ENCODE measurements at places on chromosomes 6 and 20. TPM values are rescaled to one million over a fixed set of nuclear protein-coding genes. Genes with fewer than 3 reads are reported as not detected.
A peak's percentile ranks its signal among the peaks of the same experiment; 100 is the strongest.

- no peak for DNase-seq
Measured at GRCh38 chr6:34305982-34306708, 57.3 kb upstream of the SMIM29 start.

GRCh38 chr6:84017709-84018452 lies 15.7 kb upstream of the MRAP2 start:
- no peak for DNase-seq

GRCh38 chr6:123127807-123128206 lies 131.8 kb downstream of the CLVS2 start:
- no peak for DNase-seq

GRCh38 chr6:25875563-25875905 lies 1.5 kb upstream of the SLC17A3 start:
- DNase-seq: no peak

DNA sequence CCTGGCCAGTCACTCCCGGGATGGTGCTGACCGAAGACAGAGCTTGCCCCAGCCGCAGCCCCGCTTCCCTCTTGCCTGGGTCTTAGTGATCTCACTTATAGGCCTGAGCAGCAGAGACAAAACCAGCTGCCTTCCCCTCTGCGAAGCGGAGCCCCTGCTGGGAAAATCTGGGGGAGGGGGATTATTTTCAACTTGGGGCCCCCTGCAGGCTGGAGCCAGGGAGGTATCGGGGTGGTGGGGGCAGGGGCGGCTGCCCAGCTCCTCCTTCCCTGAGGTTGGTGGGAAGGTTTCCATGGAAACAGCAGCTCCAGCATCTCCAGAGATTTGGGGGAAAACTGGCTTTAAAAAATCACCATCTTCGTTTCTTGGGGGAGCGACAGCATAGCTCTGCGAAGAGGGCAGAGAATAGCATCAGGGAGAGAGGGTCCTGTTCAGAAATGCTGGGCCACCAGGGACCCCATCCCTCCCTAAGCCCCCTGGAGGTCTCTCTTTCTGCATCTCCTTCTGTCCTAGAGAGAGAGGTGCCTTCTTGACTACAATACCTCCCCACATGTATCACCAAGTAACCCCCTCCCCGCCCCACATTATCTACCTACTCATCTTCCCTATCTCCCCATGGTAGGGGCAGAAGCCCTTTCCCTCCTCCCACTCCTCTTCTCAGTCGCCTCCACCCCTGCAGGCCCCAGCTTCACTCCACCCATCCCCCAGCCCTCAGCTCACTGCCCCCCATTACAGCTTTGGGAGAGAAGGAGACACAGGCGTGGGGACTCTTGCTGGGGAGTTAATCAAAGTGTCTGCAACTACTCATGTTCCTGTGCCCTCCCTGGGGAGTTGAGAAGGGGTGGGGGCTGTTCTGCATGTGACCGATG lies 88.4 kb upstream of the CCDC167 start:
- no peak for DNase-seq

DNA sequence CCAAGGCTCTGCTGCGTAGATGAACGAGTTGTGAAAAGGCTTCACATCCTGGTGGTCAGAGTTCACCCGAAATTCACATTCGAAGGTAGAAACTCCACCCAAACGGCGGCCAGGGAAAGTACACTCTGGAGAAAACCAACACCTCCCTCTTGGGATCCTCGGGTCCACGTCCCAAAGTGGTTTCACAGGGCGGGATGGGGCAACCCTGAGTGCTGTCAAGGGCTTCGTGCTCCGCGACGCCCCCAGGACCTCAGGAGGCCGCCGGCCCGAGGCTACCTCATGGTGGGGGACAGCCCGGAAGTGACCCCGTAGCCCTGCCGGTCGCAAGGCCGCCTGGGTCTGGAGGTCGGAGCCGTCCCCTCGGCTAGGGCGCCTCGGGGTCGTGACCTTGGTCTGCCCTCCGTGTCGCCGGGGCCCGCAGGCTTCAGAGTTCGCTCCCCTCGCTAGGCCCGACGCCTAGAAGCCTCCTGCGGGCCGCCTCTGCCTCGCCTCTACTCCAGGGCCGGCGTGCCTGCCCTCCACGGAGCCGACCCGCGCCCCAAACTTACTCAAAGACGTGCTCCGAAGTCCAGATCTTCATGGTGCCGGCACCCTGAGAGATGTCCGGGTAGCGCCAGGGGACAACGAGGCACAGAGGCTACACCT lies at the start of gene PRELID3B:
Gene PRELID3B (minus strand): TSS at position 636 of the 645 bp plus-strand sequence. CDS start 56 bp downstream, at position 580.
- no peak for DNase-seq

DNA sequence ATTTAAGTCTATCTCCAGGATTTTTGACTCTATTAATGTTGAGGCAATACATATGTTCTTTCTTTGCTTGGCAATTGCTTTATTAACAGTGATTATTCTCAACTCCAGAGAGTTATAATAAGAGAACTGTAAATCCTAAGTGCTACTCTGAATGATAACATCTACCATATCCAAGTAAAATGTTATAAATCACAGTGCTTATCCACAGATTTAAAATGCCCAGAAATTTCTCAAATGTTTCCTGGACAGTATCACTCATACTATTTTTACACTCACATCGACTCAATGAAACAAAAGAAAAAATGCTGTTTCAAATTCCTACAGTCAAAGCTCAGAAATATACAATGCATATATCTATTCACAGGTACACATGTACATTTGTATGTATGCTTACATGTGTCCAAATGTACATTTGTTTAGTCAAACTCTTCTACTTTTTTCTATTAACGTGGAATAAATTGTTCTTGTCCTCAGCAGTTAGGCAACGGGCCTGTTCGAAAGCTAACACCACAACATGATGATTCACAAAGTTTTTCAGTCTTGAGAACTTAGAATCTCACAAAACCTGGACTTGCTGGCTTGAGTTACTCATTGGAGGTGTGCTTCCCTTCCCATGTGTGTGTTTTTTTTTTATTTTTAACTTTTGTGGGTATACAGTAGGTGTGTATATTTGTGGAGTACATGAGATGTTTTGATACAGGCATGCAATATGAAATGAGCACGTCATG lies 193.0 kb downstream of the GJA10 start:
- no peak for DNase-seq

Gene MMS22L
- 11.6 TPM for total RNA-seq

GRCh38 chr20:20160520-20160919 lies 108.2 kb downstream of the CFAP61 start:
- DNase-seq: no peak

DNA sequence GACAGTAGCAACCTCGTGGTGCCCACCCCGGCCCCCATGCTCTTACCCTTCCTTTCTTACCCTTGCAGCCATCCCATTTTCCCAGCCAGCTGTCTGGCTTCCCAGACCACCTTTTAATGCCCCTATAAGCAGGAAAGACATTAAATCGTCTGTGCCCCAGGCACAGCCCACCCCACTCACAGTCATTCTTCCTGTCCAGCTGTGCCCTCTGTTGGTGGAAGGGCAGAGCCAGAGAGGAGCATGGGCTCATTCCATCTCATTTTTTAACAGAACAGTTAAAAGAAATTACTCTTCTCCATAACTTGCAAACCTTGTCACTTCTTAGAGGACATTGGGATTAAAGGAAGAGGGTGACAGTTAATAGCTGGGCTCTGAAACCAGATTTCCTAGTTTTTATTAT lies 240.5 kb downstream of the NRN1 start:
- no peak for DNase-seq

DNA sequence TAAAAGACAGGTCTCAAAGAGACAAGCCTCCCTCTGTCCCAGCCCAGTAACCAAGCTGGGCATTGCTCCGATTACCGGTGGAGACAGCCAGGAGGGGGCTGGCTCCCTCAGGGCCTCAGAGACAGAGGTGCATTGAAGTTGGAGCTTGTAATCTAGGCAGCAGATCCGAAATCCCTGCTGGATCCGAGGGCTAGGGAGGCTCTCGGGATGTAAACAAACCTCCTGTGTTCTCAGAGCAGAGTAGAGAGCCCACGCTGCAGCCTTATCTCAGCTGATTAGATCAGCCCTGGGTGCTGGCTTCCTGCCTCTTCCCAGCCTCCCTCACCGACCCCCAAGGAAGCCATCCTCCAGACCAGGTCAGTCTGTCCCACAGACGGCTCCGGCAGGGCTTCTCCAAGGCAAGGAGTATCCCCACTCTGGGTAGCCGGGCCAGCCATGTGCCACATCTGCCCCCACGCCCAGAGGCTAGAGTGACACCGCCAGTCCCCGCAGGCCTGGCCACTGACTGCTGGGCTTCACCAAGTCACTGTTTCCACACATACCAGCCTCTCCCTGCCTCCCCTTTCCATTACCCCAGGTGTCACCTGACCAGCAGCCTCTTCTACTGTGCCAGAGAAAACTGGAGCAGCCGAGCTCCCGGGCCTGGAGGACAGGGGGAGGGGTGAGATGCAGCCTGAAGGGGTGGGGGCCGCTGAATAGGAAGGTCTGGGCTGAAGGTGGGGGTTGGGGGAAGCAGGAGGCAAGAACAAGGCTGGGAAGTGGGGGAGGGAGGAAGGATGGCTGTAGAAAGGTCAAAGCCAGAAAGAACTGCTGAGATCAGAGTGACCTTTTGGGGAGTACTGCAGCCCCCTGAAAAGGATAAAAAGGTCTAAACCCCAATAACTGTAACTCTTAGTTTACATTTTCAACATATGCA lies 6.0 kb downstream of the SDC4 start:
- DNase-seq: peak; percentile 80

DNA sequence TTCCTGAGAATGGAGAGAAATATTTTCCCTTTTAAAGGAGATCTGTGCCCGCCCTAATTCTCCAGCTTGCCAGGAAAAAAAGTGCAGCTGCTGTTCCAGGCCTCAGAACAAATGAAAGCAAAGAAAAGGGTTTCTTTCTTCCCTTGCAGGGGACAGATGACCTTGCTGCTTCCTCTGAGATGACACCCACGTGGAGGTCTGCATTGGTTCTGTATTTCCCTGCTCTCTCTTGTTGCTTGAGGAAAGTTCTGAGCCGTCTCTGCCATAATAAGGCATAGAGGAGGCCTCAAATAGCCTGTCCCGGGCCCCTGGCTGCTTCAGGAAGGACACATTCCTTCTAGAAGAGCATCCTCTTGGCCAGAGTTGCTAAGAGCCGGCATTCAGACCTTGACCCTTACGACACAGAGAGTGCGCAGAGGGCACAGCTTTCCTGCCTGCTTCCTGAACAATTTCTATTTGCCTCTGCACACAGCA lies 501.8 kb upstream of the SULF2 start:
- DNase-seq: no peak

DNA sequence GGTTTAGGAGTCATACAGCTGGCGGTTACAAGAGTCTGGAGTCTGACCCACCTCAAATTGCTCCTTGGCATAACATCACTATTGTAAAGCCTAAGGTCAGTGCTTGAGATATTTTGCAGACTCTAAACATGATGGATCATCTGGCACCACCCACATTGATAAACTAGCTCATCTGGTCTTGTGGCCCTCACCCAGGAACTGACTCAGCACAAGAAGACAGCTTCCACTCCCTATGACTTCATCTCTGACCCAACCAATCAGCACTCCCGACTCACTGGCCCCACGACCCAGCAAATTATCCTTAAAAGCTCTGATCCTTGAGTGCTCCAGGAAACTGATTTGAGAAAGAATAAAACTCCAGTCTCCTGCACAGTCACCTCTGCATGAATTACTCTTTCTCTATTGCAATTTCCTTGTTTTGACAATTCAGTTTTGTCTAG lies 115.9 kb downstream of the CD24 start:
- DNase-seq: no peak

DNA sequence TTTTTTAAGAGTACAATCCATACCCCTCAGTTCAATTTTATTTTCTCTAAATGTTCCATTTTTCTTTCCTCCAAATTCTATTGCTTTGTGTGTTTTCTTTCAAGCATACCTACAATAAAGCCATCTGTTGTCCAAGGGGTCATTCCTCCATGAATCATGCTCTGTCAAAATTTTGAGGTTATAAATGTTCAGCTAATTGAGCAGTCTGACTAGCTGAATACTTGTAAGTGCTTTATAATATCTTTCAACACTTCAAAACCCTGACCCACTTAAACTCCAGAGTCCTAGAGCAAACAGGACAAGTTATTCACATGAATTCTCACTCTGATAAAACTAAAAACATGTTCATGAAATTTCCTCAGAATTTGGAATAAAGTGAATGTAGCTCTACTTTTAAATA lies 33.4 kb upstream of the EYA4 start:
- no peak for DNase-seq

Gene SLC44A4
- 7.4 TPM for total RNA-seq
